ENCODE measurements at places on chromosomes 5 and 9. TPM values are rescaled to one million over a fixed set of nuclear protein-coding genes. Genes with fewer than 3 reads are reported as not detected.

Gene MYMK
- total RNA-seq, result not detected

Gene CTXN3
- not detected for total RNA-seq

DNA sequence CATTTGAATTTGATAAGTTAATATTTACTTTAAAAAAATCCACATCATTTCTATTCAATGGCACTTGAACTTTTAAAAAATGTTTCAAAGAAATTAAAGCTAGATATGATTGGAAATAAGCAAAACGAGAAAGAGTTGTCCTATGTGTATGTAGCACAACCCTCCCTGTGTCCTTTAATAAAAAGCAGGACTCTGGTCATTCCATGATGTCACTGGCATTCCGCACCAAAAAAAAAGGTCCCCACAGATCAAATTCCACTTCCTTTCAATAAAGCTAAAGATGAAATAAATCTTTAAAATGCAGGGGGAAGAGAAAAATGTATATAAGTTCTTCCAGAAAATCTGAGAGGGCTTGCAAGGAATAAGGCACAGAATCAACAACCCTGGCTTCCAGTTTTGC lies 103.8 kb downstream of the EFNA5 start:
- peaks cover 7% of the 10 kb centered on the region for H3K27me3 ChIP-seq
- H3K4me3 ChIP-seq, result no peak overlapping the region
- peaks cover 14% of the 10 kb centered on the region for H3K4me1 ChIP-seq
- DNase-seq, result no peak
- H3K36me3 ChIP-seq, result no peaks in the 10 kb centered on the region

GRCh38 chr9:116389541-116390302 lies 236.1 kb downstream of the PAPPA start:
- no peaks in the 10 kb centered on the region for H3K27me3 ChIP-seq
- H3K4me1 ChIP-seq, result no peaks in the 10 kb centered on the region
- H3K36me3 ChIP-seq, result no peaks in the 10 kb centered on the region
- no peak overlapping the region for H3K4me3 ChIP-seq
- no peak overlapping the region for H3K27ac ChIP-seq

GRCh38 chr5:157690690-157691433 lies 19.5 kb downstream of the C5orf52 start:
- H3K4me1 ChIP-seq, result peaks cover 2% of the 10 kb centered on the region
- peaks cover 3% of the 10 kb centered on the region for H3K27me3 ChIP-seq
- H3K36me3 ChIP-seq, result no peaks in the 10 kb centered on the region
- H3K27ac ChIP-seq, result no peak overlapping the region
- H3K4me3 ChIP-seq, result no peak overlapping the region
